GM04504 (cell line): ENCODE measurements at places on chromosomes 3 and 15.

- peak; percentile 17 for DNase-seq
Observed at GRCh38 chr3:27976933-27977332, 254.8 kb upstream of the EOMES start.

DNA sequence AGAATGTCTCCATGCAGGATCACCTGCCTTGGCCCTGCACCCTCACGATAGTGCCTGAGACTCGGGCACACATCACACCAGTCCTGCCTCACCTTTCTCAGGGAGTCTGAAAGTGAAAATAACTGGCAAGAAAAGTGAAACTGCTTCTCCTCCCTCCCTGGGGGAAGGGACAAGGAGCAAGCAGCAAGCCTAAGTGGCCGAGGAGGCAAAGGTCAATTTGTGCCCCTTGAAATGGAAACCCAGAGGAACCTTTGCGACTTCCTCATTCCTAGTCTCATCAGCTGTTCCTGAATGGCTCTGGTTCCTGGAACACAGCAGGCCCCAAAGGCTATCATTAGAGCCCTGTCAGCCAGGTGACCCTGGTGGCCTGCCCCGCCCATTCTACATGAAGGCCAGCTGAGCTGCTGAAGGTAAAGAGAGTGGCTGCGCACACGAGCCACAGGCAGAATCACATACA lies 28.0 kb upstream of the SLCO2A1 start:
- DNase-seq, result no peak

DNA sequence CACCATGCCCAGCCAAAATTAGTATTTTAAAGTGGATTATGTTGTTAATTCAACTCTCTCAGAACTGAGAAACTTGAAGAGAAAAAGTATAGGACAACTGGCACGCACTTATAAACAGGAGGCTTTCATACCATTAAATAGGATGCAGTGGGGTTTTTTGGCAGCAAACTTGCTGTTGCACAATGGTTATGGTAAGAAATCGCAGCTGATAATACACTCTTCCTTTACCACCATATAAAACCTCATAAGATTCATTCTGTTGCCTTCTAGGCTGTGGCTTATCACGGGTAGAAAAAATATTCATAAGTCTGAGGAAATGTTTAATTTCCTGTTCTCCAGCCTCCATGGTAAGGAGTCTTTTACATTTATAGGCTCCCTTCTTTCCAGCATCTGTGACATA lies 95.3 kb downstream of the TMCO5A start:
- no peak for DNase-seq

DNA sequence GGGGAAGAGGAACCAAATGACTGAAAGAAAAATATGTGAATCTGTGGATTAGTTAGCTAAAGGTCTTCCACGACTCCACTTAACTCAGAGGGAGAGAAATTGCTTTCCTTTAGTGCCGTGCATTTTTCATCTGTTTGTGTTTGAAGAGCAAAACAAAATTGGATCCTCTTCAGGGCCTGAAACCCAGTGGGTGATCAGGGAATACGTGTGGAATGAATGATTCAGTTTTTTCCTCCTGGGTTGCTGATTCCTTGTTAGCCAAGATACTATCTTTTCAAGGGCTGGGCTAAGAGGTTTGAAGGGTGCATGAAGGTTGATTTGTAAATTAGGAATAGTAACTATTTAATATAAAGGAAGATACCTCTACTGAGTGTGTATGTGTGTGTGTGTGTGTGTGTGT lies 61.0 kb downstream of the TPRG1 start:
- DNase-seq, result no peak
